Transverse colon (tissue), 4 donors: ENCODE measurements at places on chromosomes 16 and 17.
A peak's percentile ranks its signal among the peaks of the same experiment; 100 is the strongest.

DNA sequence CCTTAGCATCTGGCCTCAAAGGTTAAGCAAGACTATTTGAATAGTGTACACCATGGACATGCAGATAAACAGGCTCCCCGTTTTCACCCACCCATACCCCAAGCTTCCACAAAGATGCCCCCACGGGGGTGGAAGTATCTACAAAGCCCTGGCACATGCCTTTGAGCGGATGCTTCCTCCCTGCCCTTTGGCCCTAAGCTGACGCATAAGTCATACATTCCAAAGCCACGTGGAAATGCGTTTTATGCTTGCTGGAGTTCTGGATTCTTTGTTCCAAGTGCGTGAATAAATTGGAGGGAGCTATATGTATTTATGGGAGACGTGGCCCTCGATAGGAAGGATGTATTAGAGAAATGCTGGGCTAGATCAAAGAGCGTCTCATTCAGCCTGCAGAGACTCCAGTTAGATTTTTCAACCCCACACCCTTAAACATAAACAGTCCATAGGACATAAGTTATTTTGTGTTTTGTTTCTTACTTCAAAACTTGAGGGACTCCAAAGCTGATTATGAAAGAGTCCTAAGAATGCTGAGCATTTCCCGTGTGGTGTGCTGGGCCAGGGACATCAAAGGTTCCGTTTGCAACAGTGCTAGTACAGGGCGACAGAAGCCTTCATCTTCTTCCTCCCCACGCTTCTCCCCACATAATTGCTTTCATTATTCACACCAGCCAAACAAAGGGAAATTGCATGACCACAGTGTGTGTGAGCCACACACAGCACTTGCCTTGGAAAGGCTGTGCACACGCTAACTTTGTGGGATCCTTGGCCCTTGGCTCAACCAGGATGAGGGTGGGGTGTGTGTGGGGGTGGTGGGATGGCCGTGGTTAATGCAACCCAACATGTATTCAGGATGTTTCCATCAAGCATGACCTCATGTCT lies 73.6 kb downstream of the WIPI1 start:
- DNase-seq: no peak

DNA sequence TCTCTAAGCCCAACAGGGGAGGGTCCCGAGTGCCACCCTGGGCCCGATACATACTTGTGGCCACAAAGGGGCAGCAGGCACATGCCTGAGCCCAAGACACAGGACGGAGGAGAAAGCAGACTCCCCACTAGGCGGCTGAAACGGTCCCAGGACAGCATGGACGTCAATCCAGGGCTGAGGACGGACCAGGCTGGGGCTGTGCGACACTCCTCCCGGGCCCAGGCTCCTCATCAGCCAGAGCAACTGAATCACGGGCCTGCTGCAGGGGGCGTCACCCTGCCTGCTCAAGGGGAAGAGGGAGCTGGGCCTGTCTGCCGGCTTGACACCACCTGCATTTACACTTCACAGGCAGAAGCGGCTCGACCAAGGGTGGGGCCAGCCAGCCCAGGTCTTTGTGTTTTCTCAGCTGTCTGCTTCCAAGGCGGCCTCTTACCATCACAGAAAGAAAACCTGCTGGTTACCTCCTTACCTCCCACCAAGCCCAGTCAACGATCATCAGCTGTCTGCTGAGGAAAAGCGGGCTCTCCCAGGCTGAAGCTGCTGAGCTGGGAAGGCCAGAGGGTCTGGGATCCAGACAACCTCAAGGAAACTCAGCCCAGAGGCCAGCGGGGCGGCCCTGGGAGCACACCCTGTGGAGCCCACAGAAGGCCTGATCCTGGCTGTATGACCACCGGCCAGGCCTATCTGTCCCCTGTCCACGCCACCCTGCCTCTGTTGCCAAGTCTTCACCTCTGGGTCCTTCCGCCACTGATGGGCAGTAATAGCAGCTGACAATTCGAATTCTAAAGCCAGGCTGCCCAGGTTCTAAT lies 26.4 kb downstream of the KIFC3 start:
- peak; percentile 50 for DNase-seq

DNA sequence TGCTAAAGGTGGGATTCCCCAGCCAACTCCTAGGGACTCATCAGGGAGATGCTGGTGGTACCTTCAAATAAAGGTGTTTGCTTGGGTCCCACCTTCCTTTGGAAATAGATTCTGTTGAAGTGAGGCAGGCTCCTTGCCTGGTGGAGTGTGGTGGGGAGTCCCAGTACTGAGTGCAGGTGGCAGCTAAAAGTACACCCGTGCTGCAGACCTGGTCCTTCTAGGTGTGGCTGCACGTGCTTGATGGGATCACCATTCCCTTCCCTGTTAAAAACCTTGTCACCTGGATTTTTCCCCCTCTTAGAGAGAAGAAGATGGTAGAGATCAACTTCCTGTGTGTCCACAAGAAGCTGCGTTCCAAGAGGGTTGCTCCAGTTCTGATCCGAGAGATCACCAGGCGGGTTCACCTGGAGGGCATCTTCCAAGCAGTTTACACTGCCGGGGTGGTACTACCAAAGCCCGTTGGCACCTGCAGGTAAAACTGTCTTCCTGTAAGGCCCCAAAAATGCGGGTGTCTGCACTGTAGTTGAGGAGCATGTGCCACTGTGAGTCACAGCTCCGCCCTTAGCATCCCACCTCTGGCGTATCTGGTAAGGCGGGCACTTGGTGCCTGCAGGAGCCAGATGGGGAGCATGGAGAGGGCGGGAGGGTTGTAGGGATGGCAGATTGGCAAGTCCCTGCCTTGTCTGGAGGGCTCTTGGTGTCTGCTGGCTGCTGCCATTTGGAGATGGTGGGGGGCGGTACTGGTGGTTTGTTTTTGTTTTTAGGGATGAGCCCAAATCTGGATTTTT lies 34.0 kb downstream of the PLCD3 start:
- DNase-seq: no peak

DNA sequence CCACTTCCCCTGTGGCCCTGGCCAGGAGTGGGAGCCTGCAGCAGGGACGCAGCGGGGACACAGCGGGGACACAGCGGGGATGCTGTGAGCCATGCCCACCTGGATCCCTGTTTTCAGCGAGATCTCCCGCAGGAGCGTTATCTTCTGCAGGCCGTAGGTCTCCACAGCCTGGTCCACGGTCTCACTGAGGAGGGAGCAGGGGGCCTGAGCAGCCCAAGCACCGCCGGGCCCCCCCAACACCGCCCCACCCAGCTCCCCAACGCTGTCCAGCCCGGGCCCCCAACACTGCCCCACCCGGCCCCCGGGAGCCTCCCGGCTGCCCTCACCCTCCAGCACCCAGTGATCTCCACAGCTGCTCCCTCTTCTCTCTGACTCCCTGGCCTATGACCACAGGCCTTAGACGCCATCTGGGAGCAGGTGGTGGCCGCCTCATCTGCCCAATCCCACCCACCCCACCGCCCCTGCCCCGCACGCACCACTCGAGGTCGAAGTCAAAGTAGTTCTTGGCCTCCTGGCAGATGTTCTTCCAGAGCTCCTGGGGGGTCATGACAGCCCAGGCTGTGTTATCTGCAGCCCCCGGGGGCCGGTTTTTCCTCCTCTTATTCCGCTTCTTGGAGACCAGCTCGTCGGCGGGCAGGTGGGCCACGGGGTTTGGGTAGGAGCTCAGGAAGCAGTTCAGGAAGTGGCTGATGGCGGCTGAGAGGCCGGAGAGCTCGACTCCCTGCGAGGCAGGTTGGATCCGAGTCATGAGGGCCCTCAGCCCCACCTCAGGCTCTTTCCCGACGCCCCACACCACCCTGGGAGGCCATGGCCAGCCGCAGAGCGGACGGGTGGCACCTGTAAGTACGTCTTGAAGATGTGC lies 17.0 kb downstream of the CLUH start:
- peak; percentile 7 for DNase-seq
